T follicular helper cell (primary cell): ENCODE measurements at places on chromosomes 2 and 18.

DNA sequence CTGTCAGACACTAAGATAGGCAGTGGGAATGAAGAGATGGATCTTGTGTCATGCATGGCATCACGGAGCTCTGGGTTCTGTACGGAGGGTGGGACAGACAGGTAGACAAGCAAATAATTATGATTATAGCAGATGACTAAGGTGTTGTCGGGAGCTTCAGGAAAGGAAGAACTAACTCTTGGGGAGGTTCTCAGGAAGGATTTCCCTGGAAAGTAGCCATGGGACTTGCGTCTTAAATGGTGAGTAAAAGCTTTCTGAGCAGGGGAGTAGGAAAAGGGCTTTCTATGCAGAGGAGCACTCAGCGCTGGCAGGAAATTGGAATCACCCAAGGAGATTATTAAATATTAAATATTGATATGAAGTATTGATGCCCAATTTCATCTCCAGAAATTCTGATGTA lies 35.5 kb downstream of the ATOH8 start:
- DNase-seq = no peak

- DNase-seq = no peak
Observed at GRCh38 chr2:199309973-199310372, 147.8 kb downstream of the SATB2 start.

DNA sequence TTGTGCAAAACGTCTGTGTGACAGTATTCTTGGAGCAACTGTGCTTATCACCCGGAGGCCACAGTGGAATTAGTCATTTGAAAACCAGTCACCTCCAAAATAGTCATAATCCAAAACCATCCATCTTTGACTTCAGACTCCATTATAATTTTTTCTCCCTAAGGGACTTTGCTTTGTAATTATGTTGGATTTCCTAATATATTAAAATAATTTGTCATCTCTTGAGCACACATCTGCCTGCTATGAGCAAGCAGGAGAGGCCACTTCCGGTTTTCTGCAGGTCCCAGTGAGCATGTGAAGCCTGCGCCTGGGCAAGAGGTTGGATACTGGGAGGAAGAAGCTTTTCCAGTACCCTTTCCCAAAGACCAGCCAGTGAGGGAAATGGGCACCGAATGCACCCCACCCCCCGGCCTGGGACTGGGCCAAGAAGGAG lies 57.7 kb downstream of the ODC1 start:
- no peak for DNase-seq

- no peak for DNase-seq
Observed at GRCh38 chr2:159009940-159010339, 41.5 kb downstream of the TANC1 start.

DNA sequence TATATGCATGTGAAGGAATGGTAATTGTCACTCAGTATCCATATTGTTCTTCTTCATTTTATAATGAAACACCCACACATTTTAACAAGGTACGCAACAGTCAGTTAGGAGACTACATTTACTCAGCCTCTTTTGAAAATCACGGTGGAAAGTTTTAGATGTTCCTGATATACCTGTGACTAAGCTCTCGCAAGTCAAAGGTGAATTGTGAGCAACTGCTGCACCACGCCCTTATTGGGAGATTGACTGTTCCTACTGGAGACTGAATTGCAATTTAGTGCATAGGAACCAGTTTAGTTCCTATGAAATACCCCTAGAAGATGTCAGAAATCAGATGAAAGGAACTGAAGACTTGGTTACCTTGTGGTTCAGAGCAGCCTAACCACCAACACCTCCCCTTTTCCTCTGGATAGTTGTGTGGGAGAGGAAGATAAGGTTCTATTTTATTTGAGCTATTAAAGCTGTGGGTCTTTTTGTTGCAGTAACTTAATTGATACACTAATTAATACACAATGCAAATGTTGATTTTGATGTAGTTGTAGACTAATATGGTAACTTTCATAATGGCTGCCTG lies 1280.5 kb upstream of the CDH2 start:
- DNase-seq = no peak
